Thoracic aorta endothelial cell (primary cell): ENCODE measurements at places on chromosomes 13 and 19. TPM values are rescaled to one million over a fixed set of nuclear protein-coding genes. Genes with fewer than 3 reads are reported as not detected.

The FFAR3 gene
- not detected in 2 replicates for total RNA-seq

The RFX1 gene
- 3.2 and 6.5 TPM in 2 replicates for total RNA-seq

The CAPN12 gene
- 0.29 TPM in 1 of 2 replicates, not detected in the other for total RNA-seq

The ADAMTS10 gene
- 2.4 and 4.0 TPM in 2 replicates for total RNA-seq
